ENCODE measurements at places on chromosomes 5 and 9.

DNA sequence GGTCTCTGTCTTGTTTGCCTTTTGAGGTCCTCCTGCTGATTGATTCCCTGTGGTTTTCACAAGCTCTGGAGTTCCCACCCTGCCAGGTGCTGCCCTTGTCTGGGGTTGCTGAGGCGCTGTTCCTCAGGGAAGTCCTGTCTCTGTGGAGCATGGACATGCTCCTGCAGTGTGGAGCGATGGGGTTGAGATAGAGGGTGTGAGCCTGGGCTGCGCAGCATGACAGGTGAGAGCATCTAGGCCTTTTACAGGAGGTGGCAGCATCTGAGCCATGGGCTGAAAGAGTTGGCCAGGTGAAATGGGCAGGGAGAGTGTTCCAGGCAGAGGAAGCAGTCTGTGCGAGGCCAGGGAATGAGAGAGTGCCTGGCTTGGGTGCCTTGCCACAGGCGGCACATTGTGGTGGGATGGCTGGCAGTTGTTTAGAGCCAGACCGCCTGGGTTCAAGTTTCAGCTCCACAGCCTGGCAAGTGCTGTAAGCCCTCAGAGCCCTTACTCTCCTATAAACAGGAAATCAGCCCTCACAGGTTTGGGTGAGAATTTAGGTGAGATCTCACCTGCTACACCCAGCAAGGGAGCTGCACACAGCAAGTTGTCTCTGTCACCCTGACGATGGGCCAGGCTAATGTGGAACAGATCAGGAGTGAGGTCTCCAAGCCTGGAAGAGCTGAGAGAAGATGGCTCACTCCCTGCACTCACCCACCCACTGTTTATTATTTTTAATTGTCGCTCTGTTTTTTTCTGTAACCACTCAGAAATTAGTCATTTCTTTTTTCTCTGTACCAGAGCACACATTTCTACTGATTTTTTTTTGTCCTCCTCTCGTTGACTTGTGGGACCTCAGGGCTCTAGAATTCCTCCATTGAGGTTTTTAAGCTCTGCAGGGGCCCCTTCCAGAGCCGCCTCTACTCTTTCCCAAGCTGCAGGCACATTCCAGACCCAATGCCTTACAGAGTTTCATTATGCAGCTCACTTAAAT, 19.6 kb downstream of the TCOF1 start:
- DNase-seq: no peak

DNA sequence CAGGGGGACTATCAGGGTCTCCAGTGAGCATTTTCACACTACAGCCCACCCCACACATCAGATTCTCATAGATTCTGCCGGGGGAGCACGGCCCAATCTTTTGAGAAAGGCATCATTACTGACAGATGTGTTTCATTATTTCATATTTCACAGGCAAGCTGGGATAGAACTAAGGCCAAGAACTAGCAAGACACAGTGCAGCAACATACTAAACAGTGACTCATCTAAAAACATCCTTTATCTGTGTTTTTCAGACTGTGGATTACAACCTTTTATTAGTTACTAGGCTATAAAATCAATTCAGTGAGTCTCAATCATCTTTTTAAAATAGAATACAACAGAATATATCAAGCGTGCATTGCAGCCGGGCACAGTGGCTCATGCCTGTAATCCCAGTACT, 59.8 kb downstream of the CPLANE1 start:
- DNase-seq: no peak

GRCh38 chr9:3371842-3372241, 154.0 kb downstream of the RFX3 start:
- DNase-seq: no peak

- no peak for DNase-seq
Measured at GRCh38 chr5:165029099-165029870, 1523.9 kb downstream of the MAT2B start.

GRCh38 chr5:121658221-121658620, 193.5 kb upstream of the FTMT start:
- DNase-seq: no peak

DNA sequence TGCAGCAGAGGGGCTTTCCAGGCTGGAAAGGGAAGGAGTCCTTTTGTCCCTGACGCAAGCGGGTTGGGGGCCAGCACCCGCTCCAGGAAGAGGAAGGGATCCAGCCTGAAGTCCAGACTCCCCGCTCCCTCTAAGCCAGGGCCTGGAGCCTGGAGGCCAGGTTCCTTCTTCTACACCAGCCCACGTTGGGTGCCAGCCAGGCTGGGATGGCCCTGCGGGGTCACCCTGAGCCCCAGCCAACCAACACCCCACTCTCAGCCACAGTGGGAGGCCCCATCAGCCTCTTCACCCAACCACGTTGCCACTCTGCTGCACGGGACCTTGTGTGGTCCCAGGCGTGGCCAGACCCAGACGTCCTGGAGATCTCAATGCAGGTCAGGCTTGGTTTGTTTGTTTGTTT, 970 bp upstream of the FUT7 start:
- no peak for DNase-seq

DNA sequence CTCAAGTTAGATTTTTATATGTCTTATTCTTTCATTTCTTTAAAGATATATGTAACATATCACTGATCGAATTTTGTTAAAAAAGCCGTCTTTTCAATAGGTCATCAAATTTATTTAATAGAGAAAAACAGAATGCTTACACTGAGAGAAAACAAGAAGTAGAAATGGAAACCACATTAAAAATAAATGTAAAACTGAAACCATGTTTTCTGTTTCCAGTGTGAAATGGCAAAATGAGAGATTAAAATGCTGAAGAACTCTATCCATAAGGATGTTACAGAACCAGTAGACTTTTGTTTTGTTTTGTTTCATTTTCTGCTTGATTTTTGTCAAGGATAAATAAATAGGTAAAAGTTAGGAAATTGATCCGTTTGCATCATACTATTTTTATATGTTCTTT, 210.1 kb downstream of the PRDM9 start:
- no peak for DNase-seq

DNA sequence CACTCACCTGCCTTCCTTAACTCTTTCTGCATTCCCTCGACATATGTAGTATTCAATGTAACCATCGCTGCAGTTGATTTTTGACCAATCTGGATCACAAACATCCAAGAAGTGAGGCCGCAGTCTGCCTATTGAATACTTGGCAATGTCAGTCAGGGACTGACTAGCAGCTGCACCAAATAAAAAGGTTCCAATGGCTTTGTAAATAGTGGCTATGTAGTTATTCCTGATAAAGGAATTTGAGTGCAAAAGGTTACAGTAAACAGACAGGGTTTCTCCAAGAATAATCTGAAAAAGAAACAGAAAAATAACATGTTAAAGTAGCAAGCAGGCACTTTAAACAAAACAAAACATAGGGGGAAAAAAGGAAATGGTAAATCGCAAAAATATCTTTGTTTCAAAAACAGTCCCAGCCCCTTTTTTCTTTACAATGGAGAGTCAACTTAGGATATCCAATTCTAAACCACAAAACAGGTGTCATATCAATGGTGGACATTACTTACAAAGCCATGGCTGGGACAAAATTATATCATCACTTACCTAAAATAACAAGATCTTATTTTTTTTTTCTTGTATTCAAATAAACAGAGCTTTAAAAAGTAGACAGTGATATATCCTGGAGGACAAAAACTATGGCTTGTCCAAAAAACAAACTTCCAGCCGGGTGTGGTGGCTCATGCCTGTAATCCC, 66.8 kb downstream of the PLPP1 start:
- DNase-seq: no peak

DNA sequence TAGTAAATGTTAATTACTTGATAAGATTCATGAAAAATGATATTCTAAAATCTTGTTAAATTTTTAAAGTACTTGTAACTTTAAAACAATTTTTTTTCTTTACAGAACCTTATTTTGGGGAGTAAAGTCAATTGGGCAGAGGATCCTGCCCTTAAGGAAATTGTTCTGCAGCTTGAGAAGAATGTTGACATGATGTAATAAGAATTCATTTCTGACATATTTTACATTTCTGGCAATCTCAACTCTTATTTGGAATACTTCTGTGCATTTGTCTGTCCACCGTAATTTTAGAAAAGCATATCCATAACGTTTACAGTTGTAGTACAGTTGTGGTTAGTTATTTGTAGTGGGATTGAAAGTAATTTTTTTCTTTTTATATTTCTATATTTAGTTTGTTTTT, 20.2 kb downstream of the CENPH start:
- DNase-seq: no peak

DNA sequence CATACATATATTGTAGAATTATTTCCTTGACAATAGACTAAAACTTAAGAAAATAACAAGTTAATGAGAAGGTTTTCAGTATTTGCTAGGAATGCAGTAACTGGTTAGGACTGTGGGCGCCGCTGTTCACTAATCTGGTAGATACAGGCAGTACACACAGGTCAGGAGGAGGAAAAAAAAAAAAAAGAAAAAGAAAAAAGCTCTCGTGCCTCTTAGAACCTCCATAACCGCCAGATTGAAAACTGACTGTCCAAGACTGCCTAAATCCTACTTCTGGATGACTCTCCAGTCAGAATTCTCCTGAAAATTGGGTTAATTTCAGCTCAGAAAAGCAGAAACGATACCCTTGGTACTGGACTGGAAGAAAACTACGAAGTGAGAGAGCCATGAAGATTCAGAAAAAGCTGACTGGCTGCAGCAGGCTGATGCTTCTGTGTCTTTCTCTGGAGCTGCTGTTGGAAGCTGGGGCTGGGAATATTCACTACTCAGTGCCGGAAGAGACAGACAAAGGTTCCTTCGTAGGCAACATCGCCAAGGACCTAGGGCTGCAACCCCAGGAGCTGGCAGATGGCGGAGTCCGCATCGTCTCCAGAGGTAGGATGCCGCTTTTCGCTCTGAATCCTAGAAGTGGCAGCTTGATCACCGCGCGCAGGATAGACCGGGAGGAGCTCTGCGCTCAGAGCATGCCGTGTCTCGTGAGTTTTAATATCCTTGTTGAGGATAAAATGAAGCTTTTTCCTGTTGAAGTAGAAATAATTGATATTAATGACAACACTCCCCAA, at the start of gene PCDHGA1:
PCDHGA1 (plus strand) TSS at position 216 of the 782 bp plus-strand sequence.
- no peak for DNase-seq

DNA sequence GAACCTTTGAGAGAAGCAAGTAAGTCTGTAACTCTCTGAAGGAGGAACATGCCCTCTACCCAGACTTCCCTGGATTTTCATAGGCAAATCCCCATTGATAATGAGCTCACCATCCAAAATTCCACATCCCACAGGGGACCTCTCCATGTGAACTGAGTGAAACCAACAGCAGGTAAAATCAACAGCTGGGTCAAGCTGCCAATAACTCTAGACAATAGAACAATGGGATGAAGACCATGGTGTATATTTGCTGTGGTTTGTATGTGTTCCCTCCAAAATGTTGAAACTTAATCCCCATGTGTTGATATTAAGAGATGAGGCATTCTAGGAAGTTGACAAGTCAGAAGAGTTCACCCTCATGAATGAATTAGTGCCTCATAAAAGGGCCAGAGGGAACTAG, 110.2 kb upstream of the MYO10 start:
- no peak for DNase-seq

GRCh38 chr5:140840978-140841962, at the start of gene PCDHA8:
Gene PCDHA8 (plus strand): TSS chr5:140841187. CDS start chr5:140841322, 135 bp downstream.
- no peak for DNase-seq

DNA sequence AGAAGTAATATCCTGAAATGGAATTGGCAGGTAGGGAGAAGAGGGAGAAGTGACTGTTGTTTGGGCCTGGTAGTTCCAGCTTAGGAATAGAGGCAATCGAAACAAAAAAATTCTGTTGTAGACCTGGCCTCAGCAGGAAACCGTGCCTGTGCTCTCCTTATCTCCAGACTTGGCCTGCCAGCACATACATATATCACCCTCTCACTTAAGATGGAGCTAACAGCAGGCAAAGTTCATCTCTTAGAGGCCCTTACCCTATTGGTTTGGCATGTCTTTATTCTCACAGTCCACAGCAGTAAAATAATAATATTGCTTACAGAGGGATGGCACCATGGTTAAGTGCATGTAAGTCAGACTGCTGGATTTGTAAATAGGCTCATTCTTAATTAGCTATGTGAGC, 19.6 kb upstream of the TNC start:
- DNase-seq: no peak

DNA sequence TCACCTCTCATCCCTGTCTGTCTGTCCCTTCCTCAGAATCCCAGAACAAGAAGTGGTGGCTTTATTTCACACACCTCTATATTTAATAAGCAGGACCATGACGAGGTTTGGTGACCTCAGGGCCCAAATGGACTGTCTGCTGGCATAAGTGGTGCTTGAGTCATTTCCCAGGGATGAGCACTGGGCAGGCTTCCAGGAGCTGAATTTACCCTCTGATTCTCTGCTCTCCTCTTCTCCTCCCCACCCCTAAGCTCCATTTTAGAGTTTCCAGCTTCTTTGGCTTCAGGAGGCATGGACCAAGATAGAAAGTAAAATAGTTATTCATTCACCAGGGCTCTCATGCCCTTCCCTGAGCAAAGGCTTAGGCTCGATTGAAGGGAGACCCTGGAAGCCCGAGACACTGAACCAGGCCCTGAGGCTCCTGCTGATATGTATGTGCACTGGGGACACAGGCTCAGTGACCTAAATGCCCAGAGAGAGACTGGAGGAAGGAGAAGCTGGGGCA, 69.1 kb downstream of the PPARGC1B start:
- no peak for DNase-seq

- no peak for DNase-seq
Measured at GRCh38 chr5:141521244-141521781, 32.4 kb downstream of the PCDHGC5 start.

DNA sequence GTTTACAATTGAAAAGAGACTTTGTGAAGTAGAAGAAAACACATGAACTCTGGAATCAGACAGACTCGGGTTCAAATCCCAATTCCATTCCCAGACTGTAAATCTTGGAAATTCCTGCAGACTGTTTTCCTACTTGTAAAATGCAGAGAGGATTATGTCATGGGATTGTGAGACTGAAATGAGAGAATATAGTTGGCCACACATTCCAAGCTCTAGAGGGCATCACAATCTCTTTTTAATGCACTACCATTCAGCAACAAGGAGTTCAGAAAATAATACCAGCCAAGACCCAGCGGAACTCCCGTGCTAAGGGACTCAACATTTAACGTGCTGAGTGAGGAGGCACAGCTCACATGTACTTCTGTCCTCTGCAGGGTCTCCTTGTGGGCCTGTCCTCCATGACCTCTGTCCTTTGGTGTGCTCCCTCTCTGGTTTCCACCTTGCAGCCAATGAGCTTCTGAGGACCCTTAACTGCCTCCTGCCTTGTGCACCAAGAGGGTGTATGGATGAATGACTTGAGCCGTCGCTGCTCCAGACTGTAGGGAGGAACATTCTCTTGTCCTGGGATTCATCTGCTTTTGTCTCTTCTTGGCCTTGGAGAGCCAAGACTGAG, 263.5 kb downstream of the NTRK2 start:
- no peak for DNase-seq

DNA sequence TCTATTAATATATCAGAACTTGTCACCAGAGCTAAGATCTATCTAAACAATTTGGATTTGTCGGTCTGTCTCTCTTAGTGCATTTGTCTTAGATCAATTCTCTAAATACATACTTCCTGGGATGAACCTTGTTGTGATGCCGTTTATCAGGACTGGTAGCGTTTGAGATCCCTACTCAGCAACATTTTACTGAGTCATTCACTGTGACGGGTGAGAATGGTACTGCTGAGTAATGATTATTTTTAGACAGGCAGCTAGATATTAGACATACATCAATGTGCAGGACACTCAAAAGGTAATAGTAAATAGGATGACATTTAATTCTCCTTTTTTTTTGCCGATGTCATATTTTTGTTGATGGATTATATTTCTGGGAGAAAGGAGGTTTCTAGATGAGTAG, 209.0 kb downstream of the CSNK1G3 start:
- DNase-seq: no peak

GRCh38 chr9:83765376-83765775, 52.2 kb downstream of the GKAP1 start:
- no peak for DNase-seq

Data from stimulated activated CD4-positive, alpha-beta T cell treated with anti-CD3 and anti-CD28 coated beads, Interleukin-1b, Interleukin-23, amount 100 ng/mL, for 1 hour (primary cell).